ENCODE measurements at places on chromosomes 3 and 15.
A peak's percentile ranks its signal among the peaks of the same experiment; 100 is the strongest.

- H3K4me3 ChIP-seq = no peak overlapping the region
- H3K27ac ChIP-seq = no peak overlapping the region
- peaks cover 26% of the 10 kb centered on the region for H3K4me1 ChIP-seq
Observed at GRCh38 chr3:188529228-188529627, 375.3 kb downstream of the LPP start.

GRCh38 chr3:129463716-129464115 lies 23.7 kb downstream of the IFT122 start:
- H3K36me3 ChIP-seq = peaks cover 9% of the 10 kb centered on the region
- H3K27ac ChIP-seq = no peak overlapping the region
- H3K4me3 ChIP-seq = no peak overlapping the region

- no peaks in the 10 kb centered on the region for H3K4me1 ChIP-seq
- DNase-seq = no peak
- H3K4me3 ChIP-seq = no peak overlapping the region
- H3K27me3 ChIP-seq = peaks cover 37% of the 10 kb centered on the region
- no peak overlapping the region for H3K27ac ChIP-seq
- no peaks in the 10 kb centered on the region for H3K36me3 ChIP-seq
Observed at GRCh38 chr3:81789691-81790090, 28.2 kb upstream of the GBE1 start.

GRCh38 chr3:151109286-151109800 lies 23.9 kb downstream of the MED12L start:
- H3K4me1 ChIP-seq = no peaks in the 10 kb centered on the region
- peaks cover 1% of the 10 kb centered on the region for H3K36me3 ChIP-seq
- peaks cover 28% of the 10 kb centered on the region for H3K27me3 ChIP-seq
- DNase-seq = no peak
- H3K4me3 ChIP-seq = no peak overlapping the region

DNA sequence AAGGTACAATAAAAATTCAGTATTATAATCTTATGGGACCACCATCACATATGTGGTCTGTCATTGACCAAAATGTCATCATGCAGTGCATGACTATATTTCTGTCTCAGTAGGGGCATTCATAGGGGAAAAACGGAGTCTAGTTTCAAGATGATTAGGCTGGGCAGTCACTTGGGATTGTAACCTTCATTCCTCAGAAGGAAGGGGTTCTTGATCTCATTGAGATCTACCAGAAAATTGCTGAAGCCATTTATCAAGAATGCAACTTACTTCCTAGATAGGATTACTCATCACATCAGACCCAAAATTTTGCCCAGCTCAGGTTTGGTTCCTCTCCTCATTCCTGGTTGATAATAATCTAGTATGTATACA lies 37.3 kb downstream of the BTD start:
- no peak overlapping the region for H3K27ac ChIP-seq
- no peaks in the 10 kb centered on the region for H3K27me3 ChIP-seq
- H3K36me3 ChIP-seq = peaks cover 1% of the 10 kb centered on the region
- H3K4me1 ChIP-seq = peaks cover 26% of the 10 kb centered on the region
- DNase-seq = no peak

DNA sequence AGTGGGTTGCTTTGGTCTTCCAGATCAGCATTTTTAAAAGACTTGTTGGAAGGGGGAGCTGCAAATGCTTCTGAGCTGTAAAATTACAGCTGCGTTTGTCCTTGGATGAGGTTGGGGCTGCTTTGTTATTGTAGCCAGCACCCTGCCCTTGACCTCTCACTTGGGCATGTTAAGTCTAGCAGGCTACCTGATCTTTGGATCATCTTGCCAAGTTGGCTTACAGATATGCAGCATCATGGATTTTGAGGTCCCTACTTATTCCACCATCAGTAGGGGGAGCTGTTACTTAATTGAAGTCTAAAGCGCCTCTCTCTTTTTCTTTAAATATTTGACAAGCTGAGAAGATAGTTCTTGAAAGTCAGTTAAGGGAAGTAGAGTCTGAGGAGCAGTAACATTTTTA lies 793.0 kb downstream of the MCTP2 start:
- peaks cover 7% of the 10 kb centered on the region for H3K27me3 ChIP-seq
- H3K36me3 ChIP-seq = peaks cover 1% of the 10 kb centered on the region

DNA sequence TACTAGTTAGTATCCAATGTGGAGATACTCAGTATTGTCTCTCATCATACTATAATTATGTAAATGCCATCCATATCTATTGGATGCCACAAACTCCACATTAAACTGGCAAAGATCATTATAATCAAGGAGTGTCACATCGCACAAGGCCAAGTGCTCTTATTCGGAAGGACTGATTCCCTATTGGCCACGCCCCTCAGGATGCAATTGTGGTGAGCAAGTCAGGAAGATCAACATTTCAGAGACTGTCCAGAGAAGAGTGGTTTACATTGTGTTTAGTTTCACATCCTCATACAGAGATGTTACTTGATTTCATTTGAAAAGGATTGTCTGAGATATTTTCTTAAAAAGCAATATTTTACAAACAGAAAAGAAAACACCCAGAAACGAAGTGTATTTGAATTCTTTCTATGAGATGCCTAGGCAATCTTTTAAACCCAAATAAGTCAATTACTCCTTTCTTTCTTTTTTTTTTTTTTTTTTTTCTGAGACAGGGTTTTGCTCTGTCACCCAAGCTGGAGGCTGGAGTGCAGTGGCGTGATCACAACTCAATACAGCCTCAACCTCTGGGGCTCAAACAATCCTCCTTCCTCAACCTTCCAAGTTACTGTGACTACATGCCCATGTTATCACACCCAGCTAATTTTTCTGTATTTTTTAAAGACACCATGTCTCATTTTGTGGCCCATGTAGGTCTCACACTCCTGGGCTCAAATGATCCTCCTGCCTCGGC lies 369.1 kb downstream of the RBMS3 start:
- no peaks in the 10 kb centered on the region for H3K36me3 ChIP-seq
- DNase-seq = no peak

- no peaks in the 10 kb centered on the region for H3K36me3 ChIP-seq
- H3K27ac ChIP-seq = no peak overlapping the region
- no peak for DNase-seq
- no peaks in the 10 kb centered on the region for H3K4me1 ChIP-seq
Observed at GRCh38 chr3:54510506-54510905, 388.2 kb downstream of the CACNA2D3 start.

GRCh38 chr3:171160325-171160724 lies 133.8 kb upstream of the SLC2A2 start:
- H3K4me1 ChIP-seq = peaks cover 6% of the 10 kb centered on the region
- no peak overlapping the region for H3K4me3 ChIP-seq
- H3K36me3 ChIP-seq = peaks cover 33% of the 10 kb centered on the region
- no peak for DNase-seq

DNA sequence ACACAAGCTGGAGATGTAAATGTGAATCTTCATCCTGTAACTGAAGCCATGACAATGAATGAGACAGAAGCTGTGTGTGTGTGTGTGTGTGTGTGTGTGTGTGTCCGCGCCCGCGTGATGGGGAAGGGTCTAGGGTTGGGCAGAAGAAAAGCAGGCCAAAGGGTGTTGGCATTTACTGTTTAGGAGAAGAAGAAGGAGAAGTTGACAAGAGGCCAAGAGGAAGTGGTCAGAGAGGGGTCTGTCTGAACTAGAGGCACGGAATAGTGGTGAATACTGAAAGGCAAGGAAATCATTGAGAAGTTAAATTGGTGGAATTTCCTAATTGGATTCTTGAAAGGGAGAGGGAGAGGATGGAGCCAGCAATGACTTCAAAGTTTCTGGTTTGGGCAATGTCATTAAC lies 5.6 kb upstream of the NCEH1 start:
- no peak for DNase-seq
- peaks cover 21% of the 10 kb centered on the region for H3K27me3 ChIP-seq
- no peaks in the 10 kb centered on the region for H3K4me1 ChIP-seq
- H3K4me3 ChIP-seq = no peak overlapping the region
- H3K27ac ChIP-seq = no peak overlapping the region

GRCh38 chr15:92949604-92950249 lies 49.6 kb downstream of the CHD2 start:
- H3K27me3 ChIP-seq = no peaks in the 10 kb centered on the region
- H3K36me3 ChIP-seq = peaks cover 90% of the 10 kb centered on the region
- peak overlapping the region; percentile 75 for H3K27ac ChIP-seq
- H3K4me1 ChIP-seq = peaks cover 9% of the 10 kb centered on the region
- DNase-seq = no peak

DNA sequence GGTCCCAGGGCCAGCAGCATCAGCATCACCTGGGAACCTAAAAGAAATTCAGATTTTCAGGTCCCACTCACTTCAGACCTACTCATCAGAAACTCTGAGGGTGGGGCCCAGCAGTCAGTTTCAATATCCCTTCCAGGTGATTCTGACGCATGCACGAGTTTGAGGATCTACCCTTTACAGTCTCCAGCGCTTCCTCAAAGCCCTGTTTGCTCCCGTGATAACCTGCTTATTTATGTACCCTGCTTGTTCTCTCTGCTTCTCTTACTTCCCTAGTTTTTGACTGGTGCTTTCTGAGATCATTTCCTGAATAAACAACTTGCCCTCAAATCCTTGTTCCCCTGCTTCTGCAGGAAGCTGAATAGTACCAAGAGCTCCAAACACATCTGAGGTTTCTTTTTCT lies 245.3 kb downstream of the ZNF621 start:
- no peak overlapping the region for H3K4me3 ChIP-seq
- H3K27me3 ChIP-seq = peaks cover 30% of the 10 kb centered on the region
- DNase-seq = no peak
- H3K27ac ChIP-seq = no peak overlapping the region

DNA sequence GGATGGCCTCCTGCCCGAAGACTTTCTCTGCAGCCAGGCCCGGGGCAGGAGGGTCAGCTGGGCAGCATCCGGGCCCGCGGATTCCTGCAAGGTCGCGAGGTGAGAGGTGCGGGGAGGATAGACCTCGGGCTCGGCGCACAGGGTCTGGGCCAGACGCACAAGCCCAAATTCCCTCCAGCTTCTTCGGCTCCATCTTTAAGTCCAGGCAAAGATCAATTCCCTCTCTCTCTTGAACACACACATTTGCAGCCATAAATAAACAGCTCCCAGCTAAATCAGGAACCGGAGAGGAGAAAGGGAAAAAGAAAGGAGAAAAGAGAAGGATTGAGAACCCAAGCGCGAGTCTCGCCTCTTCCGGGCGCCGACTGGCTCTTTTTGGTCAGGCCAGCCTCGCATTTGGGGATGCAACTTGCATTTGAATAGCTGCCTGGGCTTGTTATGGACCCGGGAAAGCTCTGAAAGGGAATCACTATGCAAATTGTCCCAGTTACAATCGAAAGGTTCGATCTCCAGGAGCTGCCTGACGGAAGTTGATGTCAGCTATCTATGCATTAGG lies 14.5 kb upstream of the ONECUT1 start:
- no peak overlapping the region for H3K27ac ChIP-seq
- peaks cover 7% of the 10 kb centered on the region for H3K36me3 ChIP-seq
- no peak for DNase-seq
- H3K4me3 ChIP-seq = peak overlapping the region; percentile 75

GRCh38 chr3:172972067-172972466 lies 169.0 kb downstream of the SPATA16 start:
- H3K36me3 ChIP-seq = peaks cover 2% of the 10 kb centered on the region
- no peaks in the 10 kb centered on the region for H3K27me3 ChIP-seq
- no peak overlapping the region for H3K4me3 ChIP-seq
- DNase-seq = no peak
- H3K27ac ChIP-seq = no peak overlapping the region
- H3K4me1 ChIP-seq = no peaks in the 10 kb centered on the region

- H3K27ac ChIP-seq = no peak overlapping the region
- no peaks in the 10 kb centered on the region for H3K36me3 ChIP-seq
- H3K4me3 ChIP-seq = peak overlapping the region; percentile 48
- DNase-seq = no peak
Observed at GRCh38 chr15:65982627-65983322, 113.5 kb downstream of the RAB11A start.

DNA sequence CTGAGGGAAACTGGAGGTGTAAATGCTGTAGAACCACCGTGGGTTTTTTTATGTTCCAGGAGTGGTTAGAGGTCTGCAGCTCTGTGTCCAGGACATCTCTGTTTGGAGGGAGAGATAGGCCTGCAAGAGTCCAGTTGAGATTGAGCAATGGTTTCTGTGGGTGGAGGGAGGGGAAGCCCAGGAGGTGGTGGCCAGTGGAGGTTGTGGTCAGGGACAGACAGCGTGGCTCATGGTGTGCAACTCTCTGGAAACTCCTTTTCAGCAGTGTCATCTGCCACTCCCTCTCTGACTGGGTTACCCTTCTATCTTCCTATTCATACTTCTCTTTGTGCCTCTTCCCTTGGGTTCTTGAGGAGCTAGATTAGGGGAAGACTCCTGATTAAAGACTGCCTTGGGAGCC lies 9.6 kb downstream of the XCR1 start:
- H3K4me3 ChIP-seq = no peak overlapping the region
- H3K4me1 ChIP-seq = peaks cover 21% of the 10 kb centered on the region
- H3K27ac ChIP-seq = no peak overlapping the region
- no peaks in the 10 kb centered on the region for H3K27me3 ChIP-seq

- DNase-seq = no peak
- no peak overlapping the region for H3K4me3 ChIP-seq
- H3K36me3 ChIP-seq = no peaks in the 10 kb centered on the region
- H3K4me1 ChIP-seq = peaks cover 9% of the 10 kb centered on the region
Observed at GRCh38 chr3:129506231-129506742, 22.2 kb upstream of the RHO start.

DNA sequence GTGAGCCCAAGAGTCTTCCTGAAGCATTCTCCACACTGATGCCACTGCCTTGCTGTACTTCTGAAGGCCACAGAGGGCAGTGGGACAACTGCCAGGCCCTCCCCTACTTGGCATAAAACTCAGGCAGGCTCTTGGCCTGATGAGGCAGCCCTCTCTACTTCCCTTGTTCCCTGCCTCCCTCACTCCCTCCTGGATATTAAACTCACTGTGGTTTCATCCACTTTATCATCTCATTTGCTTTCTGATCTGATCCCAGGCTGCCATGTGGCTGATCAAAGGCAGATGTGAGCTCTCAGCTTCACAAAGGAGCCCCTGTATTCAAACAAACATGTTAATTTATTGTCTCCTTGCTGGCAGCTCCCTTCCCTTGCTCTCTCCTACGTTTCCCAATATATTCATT lies 533.5 kb downstream of the IGSF11 start:
- H3K27ac ChIP-seq = no peak overlapping the region
- H3K4me3 ChIP-seq = no peak overlapping the region
- no peaks in the 10 kb centered on the region for H3K27me3 ChIP-seq
- no peaks in the 10 kb centered on the region for H3K4me1 ChIP-seq

GRCh38 chr3:141525814-141526213 lies 39.0 kb downstream of the RASA2 start:
- H3K4me1 ChIP-seq = peaks cover 49% of the 10 kb centered on the region
- H3K27me3 ChIP-seq = no peaks in the 10 kb centered on the region
- H3K27ac ChIP-seq = no peak overlapping the region
- no peak for DNase-seq
- no peak overlapping the region for H3K4me3 ChIP-seq

DNA sequence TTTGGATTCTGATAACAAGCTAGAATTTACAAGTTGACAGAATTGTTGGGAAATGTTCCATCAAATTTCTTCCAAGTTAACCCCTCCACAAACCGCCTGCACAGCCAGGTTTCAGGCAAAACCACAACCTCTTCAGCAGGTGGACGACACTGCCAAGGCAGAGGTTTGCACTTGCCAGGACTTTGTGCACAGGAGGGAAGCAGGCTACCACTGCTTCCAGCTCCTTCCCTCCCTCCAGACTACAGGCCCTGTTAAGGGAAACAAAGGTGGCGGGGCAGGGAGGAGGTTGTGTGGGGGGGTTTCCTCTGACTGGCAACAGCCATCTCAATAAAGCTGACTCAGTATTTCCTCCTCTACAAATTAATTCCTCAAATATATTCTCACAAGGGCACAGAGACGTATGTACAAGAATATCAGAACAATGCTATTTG lies 42.2 kb downstream of the TBC1D2B start:
- H3K36me3 ChIP-seq = peaks cover 24% of the 10 kb centered on the region
- H3K4me3 ChIP-seq = peak overlapping the region; percentile 66
- no peak for DNase-seq
- peak overlapping the region; percentile 92 for H3K27ac ChIP-seq
- H3K4me1 ChIP-seq = peaks cover 87% of the 10 kb centered on the region
- H3K27me3 ChIP-seq = no peaks in the 10 kb centered on the region

All from central memory CD8-positive, alpha-beta T cell (primary cell).